MM.1S (cell line): ENCODE measurements at places on chromosomes 11 and 22.
A peak's percentile ranks its signal among the peaks of the same experiment; 100 is the strongest.

GRCh38 chr11:102924851-102925380 is 30.6 kb downstream of the MMP13 start:
- no peak for DNase-seq

DNA sequence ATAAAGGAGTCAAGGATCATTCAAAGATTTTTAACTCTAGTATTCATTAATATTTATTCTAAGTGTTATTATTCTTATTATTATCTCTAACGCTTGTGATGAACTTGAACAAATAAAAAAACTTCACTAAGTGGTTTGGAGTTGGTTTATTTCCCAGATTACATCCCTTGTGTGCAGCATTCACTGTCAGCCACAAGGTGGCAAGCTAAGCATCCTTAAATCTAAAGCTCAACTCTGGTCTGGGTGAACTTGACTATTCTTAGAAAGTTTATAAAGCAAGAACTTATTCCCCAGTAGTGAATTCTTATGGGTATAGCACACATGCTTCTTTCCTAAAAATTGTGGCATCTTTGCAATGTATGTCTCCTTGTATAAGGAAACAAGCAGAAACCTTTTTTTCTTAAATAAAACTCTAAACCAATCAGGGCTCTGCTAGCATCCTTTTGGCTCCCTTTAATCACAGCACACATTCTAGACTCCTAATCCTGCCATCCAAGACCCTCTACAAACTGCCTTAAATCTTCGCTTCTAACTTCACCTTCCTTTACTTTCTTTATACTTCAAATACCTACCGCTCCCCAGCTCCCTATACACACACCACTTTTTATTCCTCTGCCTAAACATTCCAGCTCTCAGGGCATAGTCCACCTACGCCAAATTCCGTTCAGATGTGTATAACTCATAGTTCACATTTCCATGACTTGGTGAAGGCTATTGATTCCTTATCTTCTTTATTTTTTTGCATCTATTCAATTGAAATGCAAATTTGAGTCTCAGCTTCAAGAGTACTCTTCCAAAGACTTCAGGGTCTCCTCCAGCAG is 1068.8 kb downstream of the DLG2 start:
- DNase-seq, result peak; percentile 76

- DNase-seq, result no peak
These were observed 848.2 kb downstream of the BRD1 start for GRCh38 chr22:48979482-48979881.

GRCh38 chr22:50311606-50312351 is 4.3 kb upstream of the PLXNB2 start:
- DNase-seq, result no peak

GRCh38 chr22:23673050-23673620 is 17.7 kb upstream of the RGL4 start:
- no peak for DNase-seq

DNA sequence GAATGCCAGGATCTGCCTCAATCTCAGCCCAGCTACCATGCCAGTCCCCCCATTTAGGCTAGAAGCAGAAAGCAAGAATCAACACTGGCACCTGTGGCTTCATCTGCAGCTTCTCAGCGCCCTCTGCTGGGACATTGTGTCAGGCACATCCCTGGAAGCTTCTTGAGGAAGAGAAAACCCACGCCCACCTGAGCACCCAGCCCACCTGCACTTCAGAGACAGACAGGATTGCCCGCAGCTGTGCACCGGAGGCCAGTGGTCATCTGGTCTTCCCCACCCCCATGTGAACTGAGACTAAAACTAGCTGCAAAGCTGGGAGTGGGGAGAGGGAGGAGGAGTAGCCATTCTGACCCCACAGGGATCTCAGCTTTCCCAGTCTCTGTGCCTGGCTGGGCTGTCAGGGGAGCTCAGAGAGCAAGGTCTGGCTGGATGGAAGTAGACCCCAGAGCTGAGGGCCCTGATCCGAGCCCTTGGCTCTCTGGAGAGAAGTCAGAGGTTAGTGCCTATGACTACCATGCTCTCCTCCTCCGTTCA is 66.8 kb downstream of the FEZ1 start:
- DNase-seq, result peak; percentile 78

DNA sequence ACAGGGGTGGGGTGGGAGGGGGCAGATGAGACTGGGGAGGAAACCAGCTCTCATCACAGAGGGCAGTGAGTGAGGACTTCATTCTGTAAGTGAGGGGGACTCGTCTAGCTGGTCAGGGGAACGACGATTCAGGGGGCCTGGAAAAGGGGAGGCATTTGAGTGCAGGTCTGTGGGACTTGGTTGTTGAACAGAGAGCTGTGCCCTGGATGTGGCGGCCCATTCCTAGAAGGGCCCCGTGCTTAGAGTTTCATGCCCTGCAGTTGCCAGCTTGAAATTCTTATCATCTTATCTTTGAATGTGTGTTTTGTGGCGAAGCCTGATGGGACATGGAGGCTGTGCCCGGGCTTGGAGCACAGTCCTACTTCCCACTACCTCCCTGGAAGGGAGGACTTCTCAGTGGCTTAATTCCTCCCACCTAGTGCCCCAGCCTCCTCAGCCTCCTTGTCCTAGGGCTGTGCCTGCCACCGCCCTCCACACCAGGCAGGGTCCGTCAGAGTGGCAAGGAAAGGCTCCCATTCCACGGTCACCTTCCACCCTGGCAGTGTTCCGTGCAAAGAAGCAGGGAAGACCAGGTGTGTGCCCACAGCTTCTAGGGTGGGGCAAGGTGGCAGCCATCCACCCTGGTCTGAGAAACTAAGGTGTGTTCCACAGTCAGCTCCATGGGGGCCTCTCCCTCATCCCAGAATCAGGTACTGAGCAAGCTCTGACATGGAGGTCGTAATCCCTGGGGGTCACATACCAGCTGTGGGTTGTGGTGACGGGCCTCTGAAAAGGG is 59.7 kb upstream of the LMO1 start:
- no peak for DNase-seq

GRCh38 chr22:38843657-38844314 is at the start of gene NPTXR:
Gene NPTXR, minus strand, starts transcription at chr22:38844028.
- DNase-seq, result no peak

- DNase-seq, result peak; percentile 81
These were observed at the start of gene HIRA for GRCh38 chr22:19431649-19432132. Gene HIRA, minus strand, starts transcription at chr22:19431733. Its CDS starts 257 bp downstream, at chr22:19431476.

- no peak for DNase-seq
These were observed 313.6 kb downstream of the ETS1 start for GRCh38 chr11:128273736-128274135.

DNA sequence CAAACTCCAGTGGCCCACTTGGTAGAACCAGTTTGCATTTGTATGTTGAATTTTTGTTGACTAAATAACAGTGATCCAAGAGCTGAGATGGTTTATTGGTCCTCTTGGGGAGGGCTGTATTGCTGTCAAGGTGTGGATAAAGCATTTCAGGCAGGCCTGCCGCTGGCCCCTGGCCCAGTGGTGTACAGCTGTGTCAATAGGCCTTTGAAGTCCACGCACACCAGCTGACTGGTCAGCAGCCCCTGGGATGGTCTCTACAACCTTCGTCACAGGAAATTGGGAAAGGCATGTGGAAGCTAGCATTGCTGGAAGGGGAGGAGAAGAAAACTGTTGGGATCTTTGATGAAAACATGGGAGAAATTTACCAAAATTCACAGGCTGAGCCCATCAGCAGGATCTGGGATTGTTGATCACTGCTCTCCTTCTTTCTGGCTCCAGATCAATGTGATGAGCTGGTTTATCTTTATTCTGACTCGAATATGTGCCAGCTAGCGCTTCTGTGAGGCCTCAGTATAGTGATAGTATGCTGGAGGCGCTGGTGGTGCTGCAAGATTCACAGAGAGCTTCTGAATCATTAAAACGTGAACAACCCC is 12.5 kb upstream of the E2F8 start:
- no peak for DNase-seq

DNA sequence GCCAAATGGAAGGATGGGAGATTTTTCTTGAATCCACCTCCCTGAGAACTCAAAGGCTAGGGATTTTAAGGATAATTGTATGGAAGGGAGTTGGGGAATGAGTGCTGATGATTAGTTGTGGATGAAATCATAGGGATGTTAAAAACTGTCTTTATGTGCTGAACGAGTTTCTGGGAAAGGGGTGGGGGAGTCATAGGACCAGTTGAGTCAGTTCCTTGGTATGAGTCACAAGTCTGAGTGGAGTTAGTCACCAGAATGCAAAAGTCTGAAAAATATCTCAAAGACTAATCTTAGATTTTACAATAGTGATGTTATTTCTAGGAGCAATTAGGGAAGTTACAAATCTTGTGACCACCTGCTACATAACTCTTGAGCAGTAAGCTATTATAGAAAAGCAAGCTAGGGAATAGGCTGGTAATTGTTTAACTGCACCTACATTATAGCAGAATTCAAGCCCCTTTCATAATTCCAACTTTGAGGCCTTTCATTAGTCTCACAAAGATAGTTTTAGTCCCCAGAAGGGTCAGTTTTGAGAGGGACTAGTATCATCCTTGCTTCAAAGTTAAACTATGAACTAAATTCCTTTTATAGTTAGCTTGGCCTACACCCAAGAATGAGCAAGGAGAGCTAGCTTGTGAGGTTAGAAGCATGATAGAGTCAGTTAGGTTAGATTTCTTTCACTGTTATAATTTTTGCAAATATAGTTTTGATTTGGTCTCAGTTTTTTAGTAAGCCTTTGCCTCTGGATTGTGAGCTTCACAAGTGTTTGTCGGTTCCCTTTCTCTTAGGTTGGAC is 668.0 kb downstream of the ETS1 start:
- DNase-seq, result no peak

DNA sequence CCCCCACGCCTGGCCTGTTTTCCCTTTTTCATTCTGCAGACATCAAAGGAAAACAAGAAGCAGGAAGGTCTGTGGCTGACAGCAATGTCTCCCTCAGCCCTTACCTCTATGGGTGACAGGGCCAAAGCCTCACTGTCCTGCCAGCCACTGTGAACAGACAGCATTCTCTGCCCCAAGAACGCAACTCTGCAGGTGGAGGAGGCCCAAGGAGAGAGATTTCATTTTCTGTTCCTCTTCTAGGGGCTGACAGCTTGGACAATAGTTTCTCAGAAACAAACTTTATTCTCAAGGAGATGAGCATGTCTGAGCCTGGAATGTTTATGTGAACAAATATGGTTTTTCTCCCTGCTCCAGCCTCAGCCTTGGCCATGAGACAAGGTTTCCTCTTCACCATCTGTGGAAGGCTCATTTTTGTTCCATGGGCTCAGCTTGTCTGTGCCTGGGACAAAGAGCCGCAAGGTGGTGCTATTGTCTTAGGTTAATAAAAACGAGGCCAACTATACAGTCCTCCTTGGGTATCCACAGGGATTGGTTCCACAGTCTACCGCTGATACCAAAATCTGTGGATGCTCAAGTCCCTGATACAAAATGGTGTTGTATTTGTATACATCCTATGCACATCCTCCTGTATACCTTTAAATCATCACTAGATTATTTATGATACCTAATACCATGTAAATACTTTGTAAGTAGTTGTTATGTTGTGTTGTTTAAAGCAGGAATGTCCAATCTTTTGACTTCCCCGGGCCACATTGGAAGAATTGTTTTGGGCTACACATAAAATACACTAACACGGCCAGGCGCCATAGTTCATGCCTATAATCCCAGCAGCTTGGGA is 5.8 kb downstream of the PIWIL3 start:
- DNase-seq, result peak; percentile 60

DNA sequence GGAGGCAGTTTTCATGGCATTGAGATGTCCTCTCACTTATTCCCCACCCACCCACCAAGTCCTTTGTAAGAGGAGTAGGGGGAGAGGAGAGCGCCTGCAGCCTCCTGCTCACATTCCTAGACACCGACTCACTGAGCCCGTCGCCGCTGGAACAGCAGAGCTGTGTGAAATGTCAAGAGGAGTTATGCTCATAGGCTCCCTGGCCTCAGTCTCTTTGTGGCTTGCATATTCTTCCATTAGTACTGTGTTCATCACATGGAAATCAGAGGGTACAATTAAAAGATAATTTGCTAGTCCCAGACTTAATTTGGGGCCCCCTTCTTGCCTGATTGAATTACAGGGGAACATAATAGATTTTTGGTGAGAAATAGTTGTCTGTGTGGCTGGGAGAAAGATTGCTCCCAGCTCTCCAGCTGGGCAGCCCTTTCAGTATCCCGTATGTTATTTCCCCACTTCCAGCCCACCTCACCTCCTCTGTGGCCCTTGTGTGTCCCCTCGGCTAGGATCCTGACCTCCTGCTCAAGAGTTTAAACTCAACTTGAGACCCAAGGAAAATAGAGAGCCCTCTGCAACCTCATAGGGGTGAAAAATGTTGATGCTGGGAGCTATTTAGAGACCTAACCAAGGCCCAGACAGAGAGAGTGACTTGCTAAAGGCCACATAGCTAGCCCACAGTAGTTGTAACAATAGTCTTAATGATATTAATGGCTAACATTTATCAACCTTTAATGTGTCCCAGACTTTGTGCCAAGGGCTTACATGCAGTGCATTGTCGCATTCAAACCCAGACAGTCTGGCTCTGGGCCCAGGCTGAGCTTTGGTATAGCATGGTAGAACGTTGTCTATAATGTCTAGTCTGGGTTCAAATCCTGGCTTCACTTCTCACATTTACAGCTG is 32.2 kb downstream of the LIMK2 start:
- DNase-seq, result no peak

DNA sequence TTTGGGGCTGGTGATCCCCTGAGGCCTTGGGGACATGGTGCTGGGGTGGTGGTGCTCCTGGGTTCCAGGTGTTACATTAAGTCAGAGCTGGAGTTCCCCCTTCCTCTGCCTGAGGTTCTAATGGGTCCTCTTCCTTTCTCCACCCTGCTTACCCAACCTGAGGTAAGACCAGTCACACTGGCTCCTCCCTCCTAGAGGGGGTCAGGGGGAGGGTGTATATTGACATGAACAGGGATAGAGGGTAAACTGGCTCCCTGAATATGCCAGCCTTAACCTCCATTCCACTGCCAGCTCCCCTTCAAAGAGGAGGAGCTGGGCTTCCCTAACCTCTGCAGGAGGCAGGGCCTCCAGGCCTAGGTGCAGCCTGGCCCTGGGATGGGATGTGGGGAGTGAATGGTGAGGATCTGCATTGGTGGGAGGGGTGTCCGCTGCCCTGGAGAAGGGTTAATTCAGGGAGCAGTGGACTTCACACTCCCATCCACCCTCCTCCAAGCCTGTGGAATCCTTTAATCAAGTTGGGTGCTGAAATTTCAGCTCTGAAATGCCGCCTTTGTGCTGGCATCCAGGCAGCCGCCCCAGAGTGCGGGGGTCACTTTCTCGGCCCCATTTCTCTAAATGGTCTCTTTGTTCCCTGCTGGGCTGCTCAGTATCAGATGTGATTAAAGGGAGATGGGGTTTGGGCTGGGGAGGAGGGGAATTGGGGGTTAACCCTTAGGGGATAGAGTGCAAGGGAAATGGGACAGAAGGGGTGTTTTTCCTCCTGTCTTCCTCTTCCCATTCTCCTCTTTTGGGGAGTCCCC is 15.2 kb downstream of the POLR2F start:
- no peak for DNase-seq

GRCh38 chr11:61756452-61757212 is 4.2 kb downstream of the MYRF start:
- no peak for DNase-seq

DNA sequence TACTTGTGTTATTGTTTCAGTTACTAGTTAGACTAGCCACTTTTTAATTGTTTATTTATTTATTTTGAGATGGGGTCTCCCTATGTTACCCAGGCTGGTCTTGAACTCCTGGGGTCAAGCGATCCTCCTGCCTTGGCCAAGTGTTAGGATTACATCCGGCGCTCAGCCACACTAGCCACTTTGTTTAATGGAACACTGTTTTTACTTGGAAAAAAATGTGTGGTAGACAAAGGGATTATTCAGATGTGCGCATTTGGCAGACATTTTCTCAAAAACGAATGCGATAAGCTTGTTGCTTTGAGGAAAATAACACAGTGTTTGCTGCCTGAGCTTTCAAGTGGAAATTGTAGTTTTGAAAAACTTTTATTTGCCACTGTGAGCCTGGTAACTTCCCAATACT is 51.0 kb downstream of the CTNND1 start:
- DNase-seq, result no peak

- DNase-seq, result no peak
These were observed 434.1 kb downstream of the BRD1 start for GRCh38 chr22:49393526-49393925.
